Activated CD4-positive, CD25-positive, alpha-beta regulatory T cell (primary cell): ENCODE measurements at places on chromosomes 1 and 21.

DNA sequence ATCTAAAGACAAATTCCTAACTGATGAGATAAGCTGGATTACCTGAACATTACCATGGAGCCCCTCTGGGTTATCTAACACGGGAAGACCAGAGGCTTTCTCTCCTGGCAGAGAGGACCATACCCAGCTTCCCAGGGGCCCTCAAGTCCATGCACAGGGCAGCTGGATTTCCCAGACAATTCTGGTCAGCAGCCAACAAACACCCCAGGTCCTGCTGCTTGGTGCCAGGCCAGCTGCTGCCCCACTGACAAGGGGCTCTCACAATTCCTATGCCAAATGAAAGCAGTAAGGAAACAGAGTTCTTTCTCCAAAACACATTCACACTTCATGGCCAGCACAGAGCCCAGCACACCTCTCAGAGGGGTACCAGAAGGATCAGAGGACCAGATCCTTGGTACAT, 114.2 kb downstream of the HLCS start:
- DNase-seq, result no peak

- DNase-seq, result no peak
These were observed 206.6 kb downstream of the HIVEP3 start for GRCh38 chr1:41712081-41712480.

DNA sequence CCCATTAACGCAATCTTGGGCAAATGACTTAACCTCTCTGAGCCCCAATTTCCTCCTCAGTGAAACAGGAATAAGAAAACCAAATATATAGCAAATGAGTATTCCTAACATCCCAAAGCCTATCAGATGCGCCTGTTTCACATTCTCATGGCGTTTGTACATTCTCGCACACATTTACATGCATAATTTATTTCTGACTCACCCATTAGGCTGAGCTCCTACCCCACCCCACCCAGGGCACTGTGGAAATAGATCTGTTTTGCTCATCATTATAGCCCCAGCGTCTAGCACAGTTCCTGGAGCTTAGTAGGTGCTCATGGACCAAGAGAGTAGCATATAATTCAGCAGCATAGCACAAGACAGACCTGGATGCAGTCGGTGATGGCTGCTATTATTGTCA, 146.1 kb upstream of the VANGL1 start:
- no peak for DNase-seq

DNA sequence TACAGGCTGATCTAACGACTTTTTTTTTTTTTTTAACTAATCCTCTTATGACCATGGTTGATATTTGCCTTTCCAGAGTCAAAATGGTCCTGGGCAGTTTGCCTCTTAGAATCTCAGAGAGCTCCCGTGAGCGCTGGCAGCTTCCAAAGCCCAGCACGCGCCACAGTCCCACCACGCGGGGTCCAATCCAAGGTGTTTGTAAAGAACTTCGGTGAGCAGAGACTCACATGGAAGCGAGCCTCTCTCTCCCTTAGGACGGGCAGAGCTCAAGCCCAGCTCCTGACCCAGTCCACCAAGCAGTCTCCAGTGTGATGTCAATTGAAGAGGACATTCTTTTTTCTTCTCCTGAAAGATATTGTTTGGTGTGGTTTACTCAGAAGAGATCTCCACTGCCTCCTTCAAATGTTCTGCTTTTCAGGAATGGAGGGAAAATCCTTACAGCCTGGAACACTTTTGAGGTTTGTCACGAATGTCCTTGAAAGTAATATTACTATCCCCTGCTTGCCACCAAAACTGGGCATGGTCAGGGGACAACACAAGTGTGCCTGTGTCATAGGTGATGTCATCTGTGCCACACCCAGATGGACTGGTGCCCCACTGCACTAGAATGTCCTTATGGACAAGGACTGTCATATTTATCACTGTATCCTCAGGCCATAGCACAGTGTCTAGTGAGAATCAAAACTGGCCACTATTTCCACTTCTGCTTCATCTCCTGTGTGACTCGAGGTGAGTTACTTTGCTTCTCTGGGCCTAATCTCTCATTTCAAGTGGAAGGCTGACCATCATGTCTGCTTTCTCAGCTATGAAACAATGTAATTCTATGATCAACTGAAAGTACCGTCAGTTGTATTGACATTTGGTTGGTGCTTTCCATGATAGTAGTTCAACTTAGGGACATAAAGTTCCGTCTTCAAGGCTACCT, 97.4 kb upstream of the EDEM3 start:
- DNase-seq, result no peak

DNA sequence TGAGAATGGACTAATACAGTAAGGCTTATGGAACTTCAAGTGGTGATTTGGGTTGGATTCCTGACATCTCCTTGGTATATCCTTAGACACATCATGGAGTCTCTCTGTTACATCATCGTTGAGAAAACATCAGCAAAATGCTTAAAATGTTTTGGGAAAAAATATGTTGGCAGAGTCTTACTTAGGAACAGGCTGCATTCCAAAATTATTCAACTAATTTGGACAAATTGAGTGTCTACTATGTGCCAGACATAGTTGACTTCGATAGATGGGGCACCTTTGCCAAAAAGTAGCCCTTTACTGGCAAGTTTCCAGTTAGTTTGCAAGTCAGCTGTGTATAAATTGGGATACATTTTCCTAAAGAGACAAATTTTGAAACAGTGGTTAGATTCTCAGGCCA, 253.4 kb upstream of the ST6GALNAC5 start:
- DNase-seq, result no peak

DNA sequence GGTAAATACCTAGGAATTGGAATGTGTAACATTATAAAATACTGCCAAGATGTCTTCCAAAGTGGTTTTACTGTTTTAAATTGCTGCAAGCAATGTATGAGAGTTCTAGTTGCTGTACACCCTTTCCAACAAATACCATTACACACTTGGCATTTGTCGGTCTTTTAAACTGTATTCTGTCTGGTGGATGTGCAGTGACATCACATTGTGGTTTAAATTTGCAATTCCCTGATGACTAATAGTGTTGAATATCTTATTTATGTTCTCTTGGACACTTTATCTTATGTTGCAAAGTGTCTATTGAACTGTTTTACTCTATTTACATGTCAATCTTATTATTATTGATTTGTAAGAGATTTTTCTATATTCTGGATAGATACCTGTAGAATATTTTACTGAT, 561.2 kb upstream of the B3GALT2 start:
- no peak for DNase-seq

DNA sequence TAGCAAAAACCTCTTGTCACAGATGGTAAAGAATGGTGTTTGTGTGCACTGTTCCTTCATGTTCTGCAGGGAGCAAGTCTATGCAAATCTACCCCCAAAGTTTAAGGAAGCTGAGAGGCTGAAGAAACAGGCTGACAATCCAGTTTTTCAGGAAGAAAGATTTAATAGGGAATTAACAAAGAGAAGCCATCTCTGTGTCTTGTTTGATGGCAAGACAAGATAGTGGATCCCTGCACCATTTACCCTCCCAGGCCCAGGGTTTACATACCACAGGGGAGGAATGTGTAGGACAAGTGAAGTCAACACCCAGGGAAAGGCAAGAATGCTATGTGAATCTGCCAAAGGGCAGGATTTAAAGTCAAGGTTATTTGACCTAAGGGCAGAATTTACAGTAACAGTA, 48.1 kb upstream of the FNBP1L start:
- DNase-seq, result no peak

DNA sequence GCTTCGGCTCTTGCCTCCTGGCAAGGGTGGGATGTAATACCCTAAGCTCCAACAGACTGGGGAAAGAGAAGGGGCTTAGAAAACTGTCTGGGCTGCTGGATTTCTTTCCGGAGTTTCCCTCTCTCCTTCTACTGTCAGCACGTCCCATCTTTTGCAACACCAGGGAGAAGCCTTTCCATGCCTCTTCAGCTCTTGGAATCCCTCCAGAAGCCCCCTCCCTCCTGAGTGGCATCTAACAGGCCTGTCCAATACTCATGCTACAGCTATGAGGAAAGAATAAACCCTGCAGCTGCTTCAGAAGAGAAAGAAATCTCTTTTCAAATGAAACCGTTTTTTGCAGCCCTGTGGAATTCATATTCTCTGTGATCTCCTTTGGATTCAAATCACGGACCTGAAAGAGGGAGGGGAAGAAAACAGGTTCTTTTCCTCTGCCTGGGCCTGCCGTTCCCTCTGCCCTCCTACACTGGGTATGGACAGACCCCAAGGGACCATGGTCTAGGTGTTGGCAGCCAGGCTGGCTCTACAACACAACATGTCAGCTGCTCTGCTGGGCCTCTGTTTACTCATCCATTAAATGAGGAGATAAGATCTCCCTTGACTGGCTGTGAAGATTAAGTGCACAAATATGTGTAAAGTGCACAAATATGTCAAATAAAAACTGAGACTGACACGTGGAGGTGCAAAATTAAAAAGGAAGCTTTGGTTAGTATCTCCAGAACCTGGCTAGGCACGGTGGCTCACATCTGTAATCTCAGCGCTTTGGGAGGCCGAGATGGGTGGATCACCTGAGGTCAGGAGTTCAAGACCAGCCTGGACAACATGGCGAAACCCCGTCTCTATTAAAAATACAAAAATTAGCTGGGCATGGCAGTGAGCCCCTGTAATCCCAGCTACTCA, 6.0 kb upstream of the CAPN2 start:
- no peak for DNase-seq

GRCh38 chr1:234929369-234929768, 199.3 kb downstream of the TOMM20 start:
- DNase-seq, result no peak

GRCh38 chr1:118914379-118915161, 73.6 kb downstream of the TBX15 start:
- DNase-seq, result no peak

DNA sequence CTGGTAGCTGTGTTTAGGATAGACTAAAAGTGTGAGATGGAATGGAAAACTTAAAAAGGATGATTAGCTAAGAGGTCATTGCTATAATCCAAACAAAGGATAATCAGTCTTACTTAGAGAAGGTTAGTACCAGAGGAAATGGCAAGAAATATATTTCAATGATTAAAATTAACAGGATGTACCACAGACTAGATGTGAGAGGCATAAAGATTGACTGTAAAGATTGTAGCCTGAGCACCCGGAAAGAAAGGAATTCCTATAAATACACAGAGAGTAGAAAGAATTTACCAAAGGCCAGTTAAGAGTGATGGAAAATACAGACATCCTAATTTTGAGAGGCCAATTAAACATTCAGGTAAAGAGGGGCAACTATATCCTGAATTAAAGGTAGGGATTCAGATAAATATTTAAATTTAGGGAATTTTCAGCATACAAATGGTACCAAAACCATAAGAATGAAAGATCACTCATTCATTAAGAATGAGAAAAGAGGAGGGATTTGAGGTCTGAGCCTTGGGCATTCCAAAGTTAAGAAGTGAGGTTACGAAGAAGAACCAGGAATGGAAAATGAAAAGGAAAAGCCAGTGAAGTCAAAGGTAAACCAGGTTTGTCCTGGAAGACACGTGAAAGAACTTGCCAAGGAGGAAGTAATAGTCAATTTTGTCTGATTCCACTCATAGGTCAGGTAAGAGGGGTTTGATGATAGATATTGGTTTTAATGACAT, 46.4 kb upstream of the RGS1 start:
- DNase-seq, result no peak

- no peak for DNase-seq
These were observed 163.8 kb downstream of the FAF1 start for GRCh38 chr1:50796272-50796671.

DNA sequence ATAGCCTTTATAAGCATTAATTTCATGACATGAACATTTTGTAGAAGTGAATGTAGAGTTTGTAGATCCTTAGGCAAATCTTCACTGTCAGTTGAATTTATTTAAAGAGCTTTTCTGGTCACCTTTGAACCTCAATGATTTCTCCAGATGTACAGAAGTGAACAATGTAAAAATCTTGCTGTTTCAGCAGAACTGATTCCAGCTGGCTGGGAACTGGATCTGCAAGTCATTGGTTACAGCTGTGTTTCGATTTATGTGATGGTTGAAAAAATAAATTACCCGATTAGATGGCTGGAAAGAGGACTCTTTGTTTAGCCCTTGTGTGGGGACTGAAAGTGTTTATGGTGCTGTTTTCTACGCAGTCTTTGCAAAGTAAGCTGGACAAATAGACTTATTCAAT, 849.8 kb downstream of the USP25 start:
- DNase-seq, result no peak

GRCh38 chr1:203516906-203517305, 23.0 kb downstream of the OPTC start:
- DNase-seq, result no peak

DNA sequence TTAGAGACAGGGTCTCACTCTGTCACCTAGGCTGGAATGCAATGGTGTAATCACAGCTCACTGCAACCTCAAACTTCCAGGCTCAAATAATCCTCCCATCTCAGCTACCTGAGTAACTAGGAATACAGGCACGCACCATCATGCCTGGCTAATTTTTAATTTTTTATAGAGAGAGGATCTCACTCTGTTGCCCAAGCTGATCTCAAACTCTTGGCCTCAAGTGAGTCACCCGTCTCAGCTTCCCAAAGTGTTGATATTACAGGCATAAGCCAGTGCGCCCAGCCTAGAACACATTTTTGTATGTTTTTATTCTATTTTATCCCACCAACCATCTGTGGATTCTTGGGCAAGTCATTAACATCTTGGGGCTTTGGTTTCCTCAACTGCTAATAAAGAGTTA, 100.5 kb downstream of the AK5 start:
- DNase-seq, result no peak

- no peak for DNase-seq
These were observed 27.7 kb downstream of the PIGP start for GRCh38 chr21:37045149-37045548.

- no peak for DNase-seq
These were observed 36.0 kb downstream of the KRTAP10-1 start for GRCh38 chr21:44503901-44504399.

DNA sequence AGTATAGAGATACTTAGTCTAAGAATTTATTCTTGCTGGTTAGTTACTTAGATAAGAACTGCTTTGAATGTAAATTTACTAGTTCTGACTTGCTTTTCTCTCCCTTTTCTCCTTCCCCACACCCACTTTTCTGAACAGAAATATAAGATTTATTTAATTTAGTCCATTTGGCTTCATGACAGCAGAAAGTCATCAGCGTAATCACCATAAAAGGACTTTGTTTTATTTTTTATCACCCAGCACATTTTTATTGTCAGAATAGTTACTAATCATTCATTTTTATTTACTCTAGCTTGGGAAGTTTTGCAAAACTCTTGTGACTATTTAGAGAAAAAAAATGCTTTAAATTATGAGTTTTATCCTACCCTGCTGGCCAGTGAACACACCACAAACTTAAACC, 197.2 kb downstream of the CHRM3 start:
- DNase-seq, result no peak

GRCh38 chr1:159535907-159536306, at the start of gene OR10J5:
TSS of gene OR10J5 (minus strand) at chr1:159536007. CDS start at chr1:159536007, 0 bp downstream.
- no peak for DNase-seq

GRCh38 chr1:219347921-219348391, 174.3 kb downstream of the LYPLAL1 start:
- no peak for DNase-seq
